Fibroblast of skin of abdomen (primary cell): ENCODE measurements at places on chromosomes 7 and 10.

DNA sequence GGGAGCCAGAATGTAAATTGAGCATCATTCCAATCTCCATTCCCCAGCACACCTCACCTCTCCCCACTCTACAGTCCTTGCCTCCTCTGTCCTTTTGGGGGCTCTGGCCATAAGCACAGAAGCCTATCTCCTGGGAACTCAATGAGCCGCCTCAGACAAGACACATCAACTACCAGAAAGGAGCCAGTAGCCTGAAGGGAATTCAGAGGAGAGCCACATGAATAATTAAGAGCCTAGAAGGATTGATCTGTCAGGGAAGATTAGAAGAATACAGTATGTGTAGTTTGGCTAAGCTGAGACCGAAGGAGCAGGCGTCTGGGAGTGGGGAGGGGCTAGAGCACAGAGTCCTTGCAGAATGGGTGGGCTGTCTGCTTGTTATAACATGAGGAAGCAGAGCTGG is 31.2 kb downstream of the FRMD4A start:
- DNase-seq, result no peak

DNA sequence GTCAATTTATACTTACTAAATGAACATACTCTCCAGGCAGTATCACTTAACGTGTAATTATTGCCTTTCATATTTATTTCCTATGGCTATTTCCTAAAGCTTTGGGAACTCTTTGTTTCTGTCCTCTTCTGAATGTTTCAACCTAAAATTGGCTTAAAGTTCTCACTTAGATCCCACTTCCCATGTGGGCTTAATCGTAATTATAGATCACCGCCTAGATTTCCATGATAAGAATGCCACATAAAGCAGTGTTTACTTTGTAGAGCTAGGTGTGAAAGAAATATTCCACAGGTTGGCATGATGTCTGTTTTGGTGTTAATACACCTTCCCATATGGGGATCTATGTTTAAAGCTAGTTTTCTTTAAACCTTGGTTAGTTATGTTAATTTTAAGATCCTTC is 1.5 kb downstream of the HDAC9 start:
- DNase-seq, result no peak

- DNase-seq, result no peak
These were observed 94.9 kb upstream of the IKZF1 start for GRCh38 chr7:50209461-50210135.

- DNase-seq, result no peak
These were observed 9.7 kb downstream of the GBX1 start for GRCh38 chr7:151157645-151158329.

- peak; percentile 56 for DNase-seq
These were observed 25.9 kb upstream of the BICC1 start for GRCh38 chr10:58486821-58487220.

- no peak for DNase-seq
These were observed 247.8 kb upstream of the IGFBP3 start for GRCh38 chr7:46168671-46169383.

DNA sequence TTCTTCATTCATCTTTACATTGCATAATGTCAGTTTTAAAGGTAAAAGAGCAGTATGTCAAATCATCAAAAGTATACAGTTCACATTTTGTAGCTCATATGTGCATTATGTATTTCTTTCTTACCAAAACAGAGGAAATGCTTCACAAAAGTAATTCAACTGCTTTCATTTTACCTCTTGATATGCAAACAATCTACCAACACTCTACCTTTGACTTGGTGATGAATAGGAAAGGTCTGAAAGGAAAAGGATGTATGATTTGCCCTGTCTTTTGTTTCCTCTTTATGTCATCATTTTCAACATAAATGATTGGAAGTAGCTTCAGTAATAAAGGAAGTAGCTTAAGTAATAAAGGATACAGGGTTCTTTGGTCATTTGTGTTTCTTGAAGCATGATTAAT is 846.7 kb downstream of the NXPH1 start:
- DNase-seq, result no peak

DNA sequence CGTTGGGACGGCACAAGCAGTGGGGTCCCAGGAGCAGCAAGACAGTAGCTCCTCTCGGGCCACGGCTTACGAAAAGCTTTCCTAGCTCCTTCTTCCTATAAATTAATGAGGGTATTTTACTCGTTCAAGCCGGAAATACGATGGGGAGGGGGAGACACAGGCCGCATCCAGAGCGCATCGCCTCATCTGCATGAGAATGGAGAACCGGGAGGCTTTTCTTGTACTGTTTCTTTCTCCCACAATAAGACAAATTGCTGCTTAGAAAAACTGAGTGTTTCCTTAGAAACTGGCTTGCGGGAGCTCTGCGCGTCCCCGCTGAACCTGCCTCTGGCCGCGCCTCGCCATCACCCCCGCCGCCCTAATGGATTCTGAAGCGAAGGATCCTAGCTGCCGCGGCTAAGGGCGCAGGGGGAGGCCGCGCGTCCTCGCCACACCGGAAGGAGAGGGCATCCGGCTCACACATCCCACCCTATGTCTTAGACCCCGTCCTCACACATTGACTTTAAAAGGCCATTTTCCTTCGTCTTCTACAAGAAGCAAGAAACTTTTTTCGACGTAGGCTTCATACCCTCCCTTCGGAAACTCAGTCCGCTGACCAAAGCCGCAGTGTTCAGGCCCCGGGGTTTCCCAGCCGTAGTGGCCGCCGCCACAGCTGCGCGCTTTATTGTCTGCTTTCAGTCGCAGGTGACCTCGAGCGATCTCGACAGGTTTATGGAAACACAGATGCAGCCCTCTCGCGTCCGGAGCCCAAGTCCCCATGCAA is 8.8 kb downstream of the NXPH1 start:
- no peak for DNase-seq

DNA sequence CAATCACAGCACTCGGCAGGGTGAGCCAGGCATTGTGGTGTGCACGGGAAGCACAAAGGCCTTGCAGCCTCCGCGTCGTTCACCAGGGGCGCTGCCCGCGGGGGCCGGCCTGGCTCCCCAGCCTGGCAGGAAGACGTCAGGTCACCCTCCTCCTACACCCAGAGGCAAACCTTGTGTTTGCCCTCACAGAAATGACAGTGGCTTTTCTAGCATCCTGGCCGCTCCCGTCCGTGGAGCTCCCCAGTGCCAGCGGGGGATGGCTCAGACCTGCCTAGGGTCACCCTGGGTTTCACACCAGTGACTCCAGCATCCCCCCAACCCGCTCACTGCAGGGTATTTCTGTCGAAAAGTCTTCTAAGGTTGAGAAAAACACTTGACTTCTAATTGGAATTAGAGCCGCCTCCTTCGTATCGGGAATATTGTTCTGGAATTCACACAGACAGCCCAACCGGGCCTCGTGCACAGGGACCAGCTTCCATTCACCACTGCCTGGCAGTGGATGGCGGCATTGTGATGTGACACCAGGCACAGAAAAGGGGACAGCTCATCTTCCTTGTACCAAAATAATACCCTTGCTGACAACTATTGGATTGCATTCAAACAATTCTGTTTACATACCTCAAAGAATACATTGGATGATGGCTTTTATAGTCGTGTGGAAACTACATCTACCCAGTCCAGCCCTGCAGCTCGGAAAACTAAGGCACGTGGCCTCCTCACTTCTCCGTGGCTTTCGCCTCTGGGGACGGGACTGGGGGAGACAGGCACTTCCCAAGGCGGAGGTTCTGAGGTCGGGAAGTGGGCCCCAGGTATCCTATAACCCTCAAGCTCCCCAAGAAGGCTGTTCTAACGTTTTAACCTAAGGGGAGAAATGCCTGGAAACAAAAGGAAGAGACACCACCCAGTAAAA is 109.0 kb downstream of the EBF3 start:
- no peak for DNase-seq

GRCh38 chr7:14252458-14252857 is 263.0 kb upstream of the ETV1 start:
- DNase-seq, result no peak

GRCh38 chr10:60541451-60541850 is 151.8 kb upstream of the ANK3 start:
- DNase-seq, result no peak

- no peak for DNase-seq
These were observed 16.1 kb downstream of the NUDT13 start for GRCh38 chr10:73126343-73126742.

GRCh38 chr7:22296916-22297315 is 60.0 kb downstream of the RAPGEF5 start:
- no peak for DNase-seq

DNA sequence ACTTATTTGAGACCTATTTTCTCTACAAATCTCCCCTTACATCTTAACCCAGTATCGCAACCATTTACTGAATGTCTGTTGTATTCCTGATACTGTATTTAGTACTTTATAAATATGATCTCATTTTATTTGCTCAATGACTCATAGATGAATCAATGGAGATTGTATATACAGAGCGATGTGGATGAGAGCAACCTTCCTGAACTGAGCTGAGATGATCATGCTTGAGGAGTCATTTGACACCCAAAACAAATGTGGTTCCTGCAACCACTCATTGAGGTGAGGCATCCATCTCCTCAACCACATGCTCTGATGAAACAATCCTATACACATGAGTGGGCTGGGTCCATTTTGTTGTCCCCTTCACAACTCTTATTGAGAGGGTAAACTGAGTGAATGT is 250.0 kb downstream of the CDC14C start:
- no peak for DNase-seq

DNA sequence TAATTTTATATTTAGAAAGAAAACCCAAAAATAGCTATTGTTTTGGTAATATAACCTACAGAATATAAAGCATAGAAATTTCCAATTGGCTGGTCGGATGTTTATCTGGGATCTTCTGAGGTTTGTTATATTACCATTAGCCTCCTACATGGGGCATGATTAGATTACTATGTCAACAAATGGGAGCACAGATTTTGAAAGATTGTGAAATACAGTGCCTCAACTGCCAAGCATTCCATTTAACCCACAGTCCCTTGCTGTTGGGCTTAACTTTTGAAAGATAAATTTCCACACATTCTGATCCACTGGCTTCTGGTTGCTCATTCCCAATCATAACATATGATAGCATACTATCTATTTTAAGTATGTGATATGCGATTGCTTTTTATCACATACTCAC is 455.4 kb upstream of the C7orf33 start:
- peak; percentile 60 for DNase-seq

DNA sequence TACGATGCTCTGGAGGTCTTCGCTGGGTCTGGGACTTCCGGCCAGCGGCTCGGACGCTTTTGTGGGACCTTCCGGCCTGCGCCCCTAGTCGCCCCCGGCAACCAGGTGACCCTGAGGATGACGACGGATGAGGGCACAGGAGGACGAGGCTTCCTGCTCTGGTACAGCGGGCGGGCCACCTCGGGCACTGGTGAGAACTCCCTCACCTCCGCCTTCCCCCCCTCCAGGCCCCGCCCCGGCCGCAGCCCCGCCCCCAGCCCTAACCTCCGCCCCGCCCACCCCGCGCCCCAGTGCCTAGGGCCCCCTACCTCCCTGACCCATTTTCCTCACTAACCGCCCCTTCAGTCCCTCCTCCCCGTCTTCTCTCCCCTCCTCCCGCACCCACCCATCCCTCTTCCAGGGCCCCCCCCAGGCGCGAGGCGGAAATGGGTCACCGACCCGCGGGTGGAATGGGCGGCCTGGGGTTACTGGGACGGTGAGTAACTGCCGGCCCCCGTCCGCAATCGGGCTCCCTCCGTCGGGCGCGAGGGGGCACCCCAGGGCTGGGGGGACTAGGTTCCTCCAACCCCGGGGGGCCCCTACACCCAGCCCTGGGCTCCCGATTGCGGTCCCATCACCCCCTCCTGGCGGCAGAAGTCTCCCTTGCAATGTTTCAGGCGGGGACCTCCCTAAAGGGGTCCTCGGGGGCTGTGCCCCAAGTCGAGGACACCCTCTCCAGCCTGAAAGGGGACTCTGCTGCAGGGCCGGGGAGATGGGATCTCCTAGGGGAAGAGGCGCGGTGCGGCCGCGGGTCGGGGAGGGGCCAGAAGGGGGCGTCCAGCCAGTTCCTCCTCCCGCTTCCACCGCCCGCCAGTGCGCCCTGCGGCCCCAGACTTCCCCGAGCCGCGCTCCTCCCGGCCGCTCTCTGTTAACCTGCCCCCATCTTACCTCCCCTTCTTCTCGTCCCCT is 2.1 kb downstream of the PCOLCE start:
- DNase-seq, result peak; percentile 86

- no peak for DNase-seq
These were observed 1.3 kb downstream of the FBXL15 start for GRCh38 chr10:102421757-102422512.

DNA sequence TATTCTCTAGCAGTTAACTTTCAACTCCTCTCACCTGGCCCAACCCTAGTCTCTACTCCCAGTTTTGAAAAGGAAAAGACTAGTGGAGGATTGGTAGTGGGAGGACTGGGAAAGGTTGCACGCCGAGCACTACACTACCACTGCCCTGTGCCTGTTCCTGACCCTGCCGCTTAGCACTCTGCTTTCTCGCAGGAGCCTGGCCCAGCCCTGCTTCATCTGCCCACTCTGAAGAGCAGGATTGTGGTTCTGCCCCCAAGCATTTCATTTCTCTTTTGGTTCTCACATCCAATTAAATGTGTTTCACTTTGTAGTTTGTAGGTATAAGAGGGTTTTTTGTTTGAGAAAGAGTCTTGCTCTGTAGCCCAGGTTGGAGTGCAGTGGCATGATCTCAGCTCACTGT is 31.5 kb upstream of the RBM20 start:
- DNase-seq, result no peak

DNA sequence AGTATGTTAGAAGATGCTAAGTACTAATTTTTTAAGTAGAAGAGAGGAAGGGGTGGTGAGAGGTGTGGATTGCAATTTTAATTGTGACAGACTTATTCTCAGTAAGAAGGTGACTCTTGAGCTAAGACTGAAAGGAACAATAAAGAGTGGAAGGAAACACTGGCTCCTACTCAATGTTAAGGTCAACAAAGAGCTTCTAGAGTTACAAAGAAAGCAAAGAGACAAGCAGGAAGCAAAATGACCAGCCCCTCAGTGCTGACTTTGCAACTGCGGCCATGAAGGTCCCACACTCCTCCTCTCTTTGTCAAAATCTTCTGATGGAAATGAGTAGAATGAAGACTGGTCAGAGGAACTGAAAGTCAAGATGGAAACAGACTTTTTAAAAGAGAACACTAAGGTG is 79.9 kb upstream of the FOXI2 start:
- no peak for DNase-seq

DNA sequence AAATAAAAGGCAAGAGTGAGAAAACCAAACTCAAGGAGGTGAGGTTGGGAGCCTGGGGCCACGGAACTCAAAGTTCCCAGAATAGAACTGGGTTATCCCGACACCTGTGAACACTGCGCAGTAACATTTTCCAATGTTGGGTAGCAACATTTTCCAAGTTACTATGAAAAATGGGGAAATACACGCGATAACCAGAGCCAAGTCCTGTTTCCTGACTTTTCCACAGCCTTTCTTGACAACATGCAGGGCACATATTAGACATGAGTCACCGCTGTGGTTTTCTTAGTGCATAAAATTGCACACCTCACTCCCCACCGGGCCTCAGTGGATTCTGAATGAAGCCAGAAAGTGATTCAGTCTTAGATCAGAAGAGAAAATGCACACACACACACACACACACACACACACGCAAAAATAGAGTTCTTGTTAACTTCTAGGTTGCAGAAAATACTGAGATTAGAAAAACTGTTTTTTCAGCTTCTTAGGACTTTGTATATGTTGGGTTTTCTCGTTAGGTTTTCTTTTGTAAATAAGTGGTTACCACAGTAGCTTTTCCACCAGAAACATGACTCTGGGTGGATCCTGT is 70.0 kb downstream of the CAMK1D start:
- DNase-seq, result peak; percentile 99

GRCh38 chr7:128041203-128041602 is 10.0 kb upstream of the LRRC4 start:
- DNase-seq, result peak; percentile 47

GRCh38 chr7:107938456-107939250 is 47.7 kb downstream of the DLD start:
- peak; percentile 30 for DNase-seq
